Activated naive CD4-positive, alpha-beta T cell treated with anti-CD3 and anti-CD28 coated beads, Interleukin-2, amount 50 U/mL, for 16 hours (primary cell): ENCODE measurements at places on chromosomes 5 and 9.

DNA sequence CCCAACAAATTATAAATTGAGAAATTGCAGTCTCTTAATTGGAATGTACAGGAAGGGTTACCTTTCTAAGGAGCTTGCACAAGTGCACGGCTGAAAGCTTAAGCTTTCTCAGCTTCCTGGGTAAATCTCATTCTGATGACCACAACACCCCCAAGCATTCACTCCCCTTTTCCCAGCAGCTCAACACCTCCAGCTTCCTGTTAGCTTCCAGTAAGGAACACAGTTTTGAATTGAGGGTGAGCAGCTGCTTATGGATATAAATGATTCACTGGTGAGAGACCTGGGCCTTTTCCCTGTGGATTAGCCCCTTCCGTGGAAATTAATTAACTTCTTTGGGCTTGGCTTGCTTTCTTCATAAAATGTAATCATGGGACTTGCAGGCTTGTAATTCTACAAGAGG is 101.2 kb downstream of the SLC28A3 start:
- DNase-seq, result no peak

DNA sequence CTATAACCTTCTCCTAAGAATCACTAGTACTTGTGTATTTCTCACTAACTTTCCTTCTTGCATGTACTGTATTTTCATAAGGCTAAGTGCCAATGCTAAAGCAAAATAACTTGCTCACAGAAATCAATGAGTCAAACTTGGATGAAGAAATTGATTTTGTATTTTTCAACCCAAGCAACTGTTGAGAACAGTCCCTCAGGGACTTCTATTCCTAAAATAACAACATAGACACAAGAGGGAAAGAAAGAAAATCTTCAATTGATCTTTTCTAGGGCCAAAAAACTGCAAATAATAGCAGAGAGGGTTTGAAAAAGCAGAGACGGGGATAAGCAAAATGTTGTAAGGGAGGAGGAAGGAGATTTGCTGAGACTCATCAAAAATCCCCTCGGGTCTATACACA is 69.8 kb downstream of the HABP4 start:
- no peak for DNase-seq

DNA sequence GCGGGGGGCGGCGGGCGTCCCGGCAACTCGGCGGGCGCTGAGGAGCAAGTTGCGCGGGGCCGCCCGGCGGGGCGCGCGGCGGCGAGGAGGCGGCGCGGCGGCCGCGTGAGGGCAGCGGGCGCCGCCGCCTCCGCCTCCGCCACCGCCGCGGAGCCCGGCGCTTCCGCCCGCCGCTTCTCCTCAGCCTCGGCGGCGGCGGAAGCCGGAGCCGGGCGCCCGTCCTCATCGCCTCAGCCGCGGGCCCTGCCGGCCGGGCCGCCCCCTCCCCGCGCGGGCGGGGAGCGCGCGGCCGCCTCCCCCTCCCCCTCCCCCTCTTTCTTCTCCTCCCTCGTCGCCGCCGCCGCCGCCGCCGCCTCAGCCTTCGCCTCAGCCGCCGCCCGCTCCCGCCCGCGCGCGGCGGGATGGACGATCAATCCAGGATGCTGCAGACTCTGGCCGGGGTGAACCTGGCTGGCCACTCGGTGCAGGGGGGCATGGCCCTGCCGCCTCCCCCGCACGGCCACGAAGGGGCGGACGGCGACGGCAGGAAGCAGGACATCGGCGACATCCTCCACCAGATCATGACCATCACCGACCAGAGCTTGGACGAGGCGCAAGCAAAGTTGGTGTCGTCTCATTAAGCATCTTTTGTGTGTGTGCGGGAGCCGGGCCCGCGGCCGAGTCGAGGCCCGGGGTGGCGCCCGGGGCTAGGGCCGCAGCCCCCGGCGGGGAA is at the start of gene PBX3:
PBX3 (plus strand) TSS at position 321 of the 712 bp plus-strand sequence.
- DNase-seq, result peak; percentile 46

GRCh38 chr5:4995014-4995413 is 145.1 kb upstream of the ADAMTS16 start:
- DNase-seq, result no peak

GRCh38 chr9:35658968-35659220 is 802 bp downstream of the CCDC107 start:
- DNase-seq, result no peak

GRCh38 chr9:108512426-108513173 is 343.2 kb downstream of the ACTL7B start:
- DNase-seq, result no peak

- no peak for DNase-seq
These were observed 545.8 kb upstream of the ARRDC3 start for GRCh38 chr5:91928754-91929521.

DNA sequence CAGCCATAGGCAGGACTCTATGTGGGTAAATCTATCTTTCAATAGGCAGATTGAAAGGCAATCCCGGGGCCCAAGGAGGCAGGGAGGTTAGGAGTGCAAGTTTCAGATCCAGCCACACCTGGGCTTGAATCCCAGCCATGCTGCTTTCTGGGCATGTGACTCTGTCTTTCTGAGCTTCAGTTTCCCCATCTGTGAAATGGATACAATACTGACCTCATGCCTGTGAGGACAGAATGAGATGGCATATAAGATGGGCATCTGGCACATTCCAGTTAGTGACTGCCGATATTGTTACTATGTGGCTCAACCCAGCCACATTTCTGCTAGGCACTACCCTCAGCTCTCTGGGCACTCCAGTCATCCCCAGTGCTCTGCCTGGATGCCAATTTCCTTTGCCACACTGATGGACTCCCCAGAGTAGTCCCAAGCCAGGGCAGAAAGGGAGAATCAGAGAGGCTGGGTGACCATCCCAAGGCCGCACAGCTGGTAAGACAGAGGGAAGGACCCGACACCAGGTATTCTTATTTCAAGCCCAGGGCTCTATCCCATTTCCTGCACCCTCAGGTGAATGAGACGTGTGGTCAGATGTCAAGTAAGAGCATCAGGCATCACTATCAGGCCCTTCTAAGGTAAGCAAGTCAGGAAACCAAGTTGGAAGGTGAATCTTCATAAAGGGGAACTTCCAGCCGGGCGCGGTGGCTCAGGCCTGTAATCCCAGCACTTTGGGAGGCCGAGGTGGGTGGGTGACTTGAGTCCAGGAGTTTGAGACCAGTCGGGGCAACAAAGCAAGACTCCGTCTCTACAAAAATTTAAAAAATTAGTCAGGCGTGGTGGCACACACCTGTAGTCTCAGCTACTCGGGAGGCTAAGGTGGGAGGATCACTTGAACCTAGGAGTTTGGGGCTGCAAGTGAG is 38.7 kb downstream of the SH3PXD2B start:
- DNase-seq, result no peak

- DNase-seq, result no peak
These were observed 200.9 kb upstream of the RIOK2 start for GRCh38 chr5:97383996-97384395.

DNA sequence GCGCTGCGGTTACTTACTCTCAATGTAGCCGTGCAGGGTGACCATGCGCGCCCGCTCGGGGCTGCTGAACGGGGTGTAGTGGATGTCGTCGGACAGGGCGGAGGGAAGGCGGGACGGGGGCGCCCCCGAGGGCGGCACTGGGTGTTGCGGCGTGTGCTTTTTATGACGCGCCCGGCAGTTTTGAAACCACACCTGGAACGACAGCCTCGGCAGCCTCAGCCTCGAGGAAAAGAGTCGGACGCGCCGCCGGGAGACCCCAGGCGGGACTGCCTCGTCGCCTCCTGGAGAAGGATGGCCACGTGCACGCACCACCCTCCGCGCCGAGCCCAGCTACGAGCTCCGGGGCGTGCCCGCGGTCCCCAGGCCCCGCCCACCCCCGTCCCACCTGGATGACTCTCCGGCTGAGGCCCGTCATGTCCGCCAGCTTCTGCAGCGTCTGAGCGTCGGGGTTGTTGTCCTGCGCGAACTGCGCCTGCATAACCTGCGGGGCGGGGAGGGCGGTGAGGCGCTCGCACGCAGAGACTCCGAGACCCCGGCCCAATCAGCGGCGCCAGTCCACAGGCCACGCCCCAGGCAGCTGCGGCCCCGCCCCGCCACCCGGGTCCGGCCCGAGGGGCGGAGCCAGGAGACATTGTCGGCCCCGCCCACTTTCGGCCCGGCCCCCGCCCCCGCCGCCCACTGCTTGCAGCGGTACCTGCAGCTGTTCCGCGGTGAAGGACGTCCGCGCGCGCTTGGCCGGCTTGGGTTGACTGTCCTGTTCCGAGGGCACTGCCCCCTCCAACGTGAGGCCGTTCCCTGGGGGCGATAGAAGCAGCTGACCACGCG is 15.0 kb downstream of the LHX6 start:
- DNase-seq, result peak; percentile 60

GRCh38 chr9:87796196-87796595 is 70.3 kb downstream of the CTSL start:
- DNase-seq, result no peak

GRCh38 chr5:154163327-154164248 is 26.9 kb upstream of the GALNT10 start:
- DNase-seq, result no peak

DNA sequence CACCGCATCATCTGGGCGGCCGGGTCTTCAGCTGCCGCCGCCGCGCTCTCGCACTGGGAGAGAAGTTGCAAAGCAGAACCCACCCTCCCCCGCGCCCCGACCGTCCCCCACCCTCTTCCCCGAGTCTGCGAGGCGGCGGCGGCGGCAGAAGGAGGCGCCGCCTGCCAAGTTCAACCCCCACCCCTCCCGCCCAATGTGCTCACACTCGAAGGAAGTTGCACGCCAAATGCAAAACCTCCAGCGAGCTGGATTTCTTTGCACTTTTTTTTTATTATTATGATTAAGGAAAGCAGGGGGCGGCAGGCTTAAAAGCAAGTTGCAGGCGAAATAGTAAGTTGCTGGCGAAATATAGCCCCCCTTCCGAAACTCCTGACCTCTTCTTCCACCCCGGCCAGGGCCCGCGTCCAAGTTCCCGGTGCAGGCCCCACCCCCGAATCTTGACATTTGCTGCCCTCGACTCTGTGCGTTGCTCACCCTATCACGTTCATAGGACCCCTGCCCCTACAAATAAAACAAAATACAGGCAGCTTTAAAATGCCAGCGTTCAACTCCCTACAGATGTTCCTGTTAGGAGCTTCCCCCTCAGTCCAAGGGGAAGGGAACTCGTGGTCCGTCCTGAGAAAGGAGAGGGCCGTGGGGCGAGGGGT is 1.1 kb upstream of the NR3C1 start:
- peak; percentile 75 for DNase-seq

GRCh38 chr5:168152660-168153059 is 138.8 kb upstream of the WWC1 start:
- DNase-seq, result no peak

DNA sequence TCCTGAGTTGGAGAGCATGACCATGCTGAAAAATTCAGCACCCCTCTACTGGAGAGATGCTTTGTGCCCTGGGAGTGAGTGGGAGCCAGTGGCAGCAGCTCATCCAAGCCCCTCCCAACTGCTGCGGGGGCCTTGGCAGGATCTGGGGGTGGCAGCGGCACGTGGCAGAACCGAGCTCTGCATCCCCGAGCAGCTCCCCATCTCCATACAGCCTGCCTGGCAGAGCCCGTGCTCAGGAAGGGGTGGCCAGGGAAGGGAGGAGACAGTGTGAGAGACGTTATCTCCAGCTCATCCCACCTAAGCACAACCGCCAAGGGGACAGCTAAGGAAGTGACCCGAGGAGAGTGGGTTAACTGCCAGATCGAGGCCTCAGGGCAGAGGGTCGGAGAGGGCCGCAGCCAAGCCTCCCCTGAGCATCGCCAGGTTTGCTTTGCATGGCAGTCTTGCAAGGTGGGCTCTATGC is 17.2 kb upstream of the DPM2 start:
- DNase-seq, result no peak

GRCh38 chr9:79776581-79776980 is 204.8 kb downstream of the TLE4 start:
- DNase-seq, result no peak

DNA sequence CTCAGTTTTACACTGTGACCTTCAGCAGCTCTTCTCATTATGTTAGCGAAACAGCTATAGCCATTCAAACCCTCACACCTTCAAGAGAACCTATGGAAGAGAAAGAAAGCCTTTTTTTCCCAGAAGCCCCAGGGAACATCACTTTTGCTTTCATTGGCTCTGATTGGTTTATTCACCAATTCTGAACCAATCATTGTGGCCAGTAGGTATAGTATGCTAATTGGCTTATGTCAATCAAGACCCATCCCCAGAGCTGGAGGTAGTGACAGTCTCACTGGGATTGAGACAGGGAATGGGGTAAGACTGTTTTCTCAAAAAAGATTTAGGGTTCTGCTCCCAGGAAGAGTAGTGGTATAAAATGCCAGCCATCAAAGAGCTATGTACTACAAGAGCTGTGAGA is 74.1 kb upstream of the FSD1L start:
- no peak for DNase-seq

DNA sequence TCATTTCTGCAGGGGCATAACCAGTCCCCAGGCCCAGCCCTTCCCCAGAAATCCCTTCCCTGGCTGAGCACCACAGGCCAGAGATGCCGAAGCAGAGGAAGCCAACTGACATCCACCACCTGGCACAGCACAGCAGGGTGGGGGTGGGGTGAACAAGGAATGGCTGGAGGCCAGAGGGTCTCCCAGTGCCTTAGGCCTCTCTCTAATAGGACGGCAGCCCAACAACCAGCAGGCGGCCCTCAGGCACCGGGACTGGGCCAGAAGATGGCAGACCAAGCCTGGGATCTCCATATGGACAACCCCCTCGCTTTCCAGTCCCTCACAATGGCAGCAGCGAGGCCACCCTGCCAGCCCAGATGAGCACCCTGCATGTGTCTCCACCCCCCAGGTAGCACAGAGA is 13.2 kb downstream of the PDLIM4 start:
- no peak for DNase-seq

- no peak for DNase-seq
These were observed 297.8 kb downstream of the CWC27 start for GRCh38 chr5:65066387-65067146.

- DNase-seq, result no peak
These were observed 70.9 kb upstream of the KLF9 start for GRCh38 chr9:70485273-70485858.

DNA sequence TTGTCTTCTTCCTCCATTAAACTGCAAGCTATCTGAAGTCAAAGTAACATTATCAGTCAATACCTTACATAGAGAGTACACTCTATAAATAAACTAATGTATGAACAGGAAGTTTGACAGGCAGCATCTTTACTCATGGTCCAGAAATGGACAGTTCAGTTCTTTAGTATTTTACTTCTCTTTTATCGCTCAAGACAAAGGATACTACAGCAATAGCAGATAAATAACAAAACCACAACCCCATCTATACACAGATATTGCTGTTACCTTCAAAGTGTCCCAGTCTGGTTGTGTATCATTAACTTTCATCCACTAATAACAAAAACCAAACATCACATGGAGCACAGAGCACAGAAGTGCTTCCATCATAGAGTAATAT is 46.4 kb downstream of the SEMA5A start:
- DNase-seq, result no peak

- no peak for DNase-seq
These were observed 266.8 kb downstream of the MTRR start for GRCh38 chr5:8135742-8136141.

- no peak for DNase-seq
These were observed 18.4 kb upstream of the RARS1 start for GRCh38 chr5:168467755-168468330.

DNA sequence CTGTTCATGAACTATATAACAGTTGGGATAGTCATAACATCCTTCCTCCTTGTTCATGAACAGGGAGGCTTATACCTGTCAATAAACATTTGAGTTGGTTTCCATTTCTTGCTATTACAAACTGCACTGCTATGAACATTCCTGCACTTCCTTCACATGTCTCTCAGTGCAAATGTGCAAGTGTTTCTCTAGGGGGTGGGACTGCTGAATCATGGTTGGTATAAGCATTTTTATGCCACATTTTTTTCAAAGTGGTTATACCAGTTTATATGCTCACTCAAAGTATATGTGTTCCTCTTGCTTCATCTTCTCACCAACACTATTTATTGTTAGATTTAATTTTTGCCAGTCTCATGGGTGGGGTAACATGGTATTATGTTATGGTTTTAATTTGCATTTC is 25.8 kb upstream of the TPD52L3 start:
- DNase-seq, result no peak
